ENCODE measurements at places on chromosomes 11 and 22.

GRCh38 chr11:82724026-82724425, 9.6 kb downstream of the FAM181B start:
- DNase-seq, result no peak

GRCh38 chr22:24482575-24482974, 12.6 kb upstream of the UPB1 start:
- DNase-seq, result no peak

DNA sequence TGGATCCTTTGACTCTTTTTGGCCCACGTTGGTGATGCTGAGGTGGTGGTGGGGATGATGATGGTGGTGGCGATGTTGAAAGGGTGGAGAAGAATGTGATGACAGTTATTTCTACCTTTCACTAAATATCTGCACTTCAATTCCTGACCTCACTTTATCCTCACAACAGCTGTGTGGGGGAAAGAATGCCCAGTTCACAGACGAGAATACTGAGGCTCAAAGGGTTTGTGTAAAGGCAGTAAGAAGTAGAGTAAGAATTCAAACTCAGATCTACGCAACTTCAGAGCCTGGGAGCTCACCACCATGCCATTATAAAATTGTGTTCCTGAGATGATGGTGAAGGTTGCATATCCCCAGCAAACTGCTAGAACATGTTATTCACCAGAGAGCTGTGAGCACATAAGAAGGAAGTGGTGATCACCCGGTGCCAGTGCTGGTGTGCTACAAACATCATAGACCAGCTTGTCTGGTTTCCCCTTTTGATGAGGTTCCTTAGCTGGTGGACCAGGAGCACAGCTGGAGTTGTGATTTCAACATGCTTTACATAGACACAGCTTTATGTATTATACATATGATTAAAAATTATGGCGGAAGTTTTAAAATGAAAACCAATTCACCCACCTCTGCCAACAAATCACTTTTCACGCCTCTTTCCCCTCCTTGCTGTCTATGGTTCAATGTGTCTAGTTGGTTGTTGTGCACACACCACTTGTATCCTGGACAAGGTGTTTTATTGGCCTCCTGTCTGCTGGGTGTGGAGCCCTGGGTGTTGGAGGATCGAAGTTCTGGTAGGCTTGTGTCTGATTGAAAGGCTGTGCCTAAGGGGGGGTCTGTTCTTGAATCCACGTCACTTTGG, 6.2 kb downstream of the ST14 start:
- no peak for DNase-seq

DNA sequence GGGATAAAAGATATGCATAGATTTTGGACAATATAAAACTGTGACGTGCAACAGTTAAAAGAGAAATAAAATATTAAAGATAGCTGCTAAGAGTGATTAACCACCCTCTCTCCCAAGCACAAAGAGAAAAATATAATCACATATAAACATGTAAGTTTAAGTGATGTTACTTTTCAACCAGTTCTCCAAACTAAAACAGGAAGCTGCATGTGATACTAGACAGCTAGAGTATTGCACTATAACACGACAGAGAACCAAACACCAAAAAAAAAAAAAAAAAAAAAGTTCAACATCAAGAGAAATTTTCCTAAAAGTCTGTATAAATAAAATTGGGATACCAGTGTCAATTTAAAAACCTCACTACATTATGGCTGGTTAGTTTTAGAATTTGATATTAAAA, 79.1 kb downstream of the PICALM start:
- DNase-seq, result no peak

GRCh38 chr22:31585161-31585859, 76.7 kb downstream of the PISD start:
- no peak for DNase-seq

- no peak for DNase-seq
Measured at GRCh38 chr11:17719028-17719937, at the start of gene MYOD1. MYOD1 (plus strand) TSS chr11:17719571; CDS start chr11:17719783, 212 bp downstream.

DNA sequence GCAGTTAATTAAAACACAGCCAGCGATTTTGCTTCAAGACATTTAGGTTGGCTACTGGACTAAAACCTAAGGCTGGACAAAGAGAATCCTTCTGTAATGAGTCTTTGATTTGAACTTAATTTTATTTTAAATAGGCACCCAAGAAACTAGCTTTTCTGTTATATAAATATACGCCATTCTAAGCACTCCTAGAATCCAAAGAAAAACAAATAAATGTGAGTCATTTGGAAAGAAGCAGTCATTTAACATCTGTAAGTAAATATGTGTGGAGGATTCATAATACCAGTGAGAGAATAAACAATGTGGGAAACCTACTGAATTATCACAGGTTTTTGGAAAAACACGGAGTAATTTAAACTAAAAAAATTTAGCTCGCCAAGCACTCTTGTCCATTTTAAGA, 1.2 kb upstream of the TECTA start:
- no peak for DNase-seq

GRCh38 chr22:23910496-23911190, 16.5 kb downstream of the MIF start:
- no peak for DNase-seq

DNA sequence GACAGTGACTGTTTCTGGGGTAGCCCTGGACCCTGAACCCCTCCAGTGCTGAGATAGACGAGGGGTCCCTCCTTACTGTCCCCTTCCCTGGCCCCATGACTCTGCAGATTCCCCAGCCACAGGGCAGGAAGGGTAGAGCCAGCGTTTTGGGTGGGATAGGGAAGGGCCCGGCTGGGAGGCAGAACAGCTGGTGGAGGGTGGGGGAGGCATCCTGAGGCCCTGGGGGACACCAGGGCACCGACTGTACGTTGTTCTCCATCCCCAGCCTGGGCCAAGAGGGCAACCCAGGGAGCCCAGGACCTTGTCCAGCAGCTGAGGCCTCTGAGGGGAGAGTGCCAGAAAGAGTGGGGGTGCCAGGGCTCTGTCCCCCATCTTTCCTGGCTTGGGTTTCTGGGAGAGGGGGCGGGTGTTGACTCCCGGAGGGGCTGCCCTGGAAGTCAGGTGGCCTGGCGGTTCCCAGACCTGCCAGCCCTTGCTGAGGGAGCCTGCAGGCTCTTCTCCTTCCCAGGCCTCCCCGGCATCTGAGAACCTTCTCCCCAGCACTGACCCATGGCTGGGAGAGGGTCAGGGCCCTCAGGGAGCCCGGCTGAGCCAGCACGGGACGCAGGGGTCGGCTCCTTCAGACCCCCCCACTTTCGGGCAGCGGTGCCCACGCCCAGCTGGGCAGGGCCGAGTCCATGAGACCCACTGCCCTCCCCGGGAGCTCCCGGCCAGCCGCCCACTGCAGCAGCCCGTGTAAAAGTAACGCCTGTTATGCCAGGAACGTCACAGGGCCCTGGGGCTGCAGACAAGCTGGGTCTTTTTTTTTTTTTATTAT, 30.3 kb downstream of the IGF2 start:
- DNase-seq, result no peak

DNA sequence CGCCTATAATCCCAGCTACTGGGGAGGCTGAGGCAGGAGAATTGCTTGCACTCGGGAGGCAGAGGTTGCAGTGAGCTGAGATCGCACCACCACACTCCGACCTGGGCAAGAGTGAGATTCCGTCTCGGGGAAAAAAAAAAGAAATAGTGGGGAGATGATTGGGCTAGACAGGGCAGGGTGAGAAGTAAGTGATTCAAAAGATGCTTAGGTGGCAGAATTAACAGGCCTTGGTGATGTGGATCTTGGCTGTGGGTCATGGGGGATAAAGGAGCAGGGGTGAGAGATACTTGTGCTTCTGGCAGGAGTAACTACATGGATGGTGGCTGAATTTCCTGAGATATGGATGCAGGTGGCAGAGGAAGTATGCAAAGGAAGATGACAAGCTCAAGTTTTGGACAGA, 13.1 kb upstream of the UCP3 start:
- no peak for DNase-seq

DNA sequence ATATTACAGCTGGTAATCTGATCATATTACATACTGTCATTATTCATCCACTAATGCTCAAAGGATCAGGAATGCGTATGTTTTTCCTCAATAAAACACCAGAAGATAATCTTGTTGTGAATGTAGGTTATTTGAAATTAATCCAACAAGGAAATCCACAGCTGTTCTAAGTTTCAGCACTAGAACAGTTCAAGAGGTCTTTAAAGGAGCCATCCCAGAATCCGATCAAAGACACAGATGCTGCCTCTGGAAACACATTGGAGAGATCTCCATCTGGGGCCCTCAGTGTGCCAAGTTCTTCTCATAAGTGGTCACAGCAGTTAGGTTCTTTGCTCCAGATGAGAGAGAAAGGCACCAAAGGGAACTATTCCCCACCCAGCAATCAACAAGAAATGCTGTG, 1955.1 kb upstream of the RAG2 start:
- DNase-seq, result no peak

DNA sequence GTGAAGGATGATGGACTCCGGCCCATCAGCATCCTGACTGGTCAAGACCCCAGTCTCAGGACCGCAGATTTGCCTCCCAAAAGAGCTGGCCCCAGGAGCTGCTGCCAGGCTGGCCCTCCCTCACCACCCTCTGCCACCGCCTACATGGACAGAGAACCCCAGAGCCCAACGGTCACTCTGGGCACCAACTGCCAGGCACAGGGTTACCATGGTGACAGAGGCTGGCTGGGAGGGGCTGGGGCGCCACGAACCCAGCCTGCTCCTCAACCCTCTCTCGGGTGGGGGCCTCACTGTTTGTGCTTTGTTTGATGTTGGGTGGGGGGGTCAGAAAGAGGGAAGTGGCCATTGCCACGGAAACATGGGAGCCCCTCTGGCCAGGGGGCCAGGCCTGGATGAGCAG, 55.8 kb downstream of the ELFN2 start:
- no peak for DNase-seq

GRCh38 chr11:36317992-36318391, 21.9 kb downstream of the PRR5L start:
- DNase-seq, result no peak

GRCh38 chr11:36300650-36301049, 4.6 kb downstream of the PRR5L start:
- DNase-seq, result peak; percentile 13

- no peak for DNase-seq
Measured at GRCh38 chr11:44926036-44926435, 24.6 kb downstream of the TP53I11 start.

DNA sequence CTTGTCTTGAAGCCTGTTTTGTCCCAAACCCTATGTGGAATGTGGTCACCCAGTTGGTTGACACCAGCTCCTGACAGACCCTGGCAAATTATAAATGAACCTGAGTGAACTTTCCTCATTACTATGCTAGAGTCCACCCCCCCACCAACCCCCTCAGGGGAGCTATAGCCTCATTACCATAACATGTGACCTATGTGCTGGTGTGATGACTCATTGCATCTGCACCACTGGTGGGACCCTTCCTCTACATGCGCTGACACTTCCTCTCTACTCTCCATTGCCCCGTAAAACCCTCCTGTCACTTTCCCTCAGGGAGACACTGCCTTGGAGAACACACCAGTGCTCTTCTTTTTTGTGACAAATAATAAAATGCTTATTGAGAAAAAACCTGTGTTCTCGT, 105.0 kb upstream of the SESN3 start:
- no peak for DNase-seq

- DNase-seq, result no peak
Measured at GRCh38 chr22:40247976-40248375, 70.3 kb downstream of the TNRC6B start.

GRCh38 chr11:31821235-31821764, 10.2 kb upstream of the PAX6 start:
- DNase-seq, result no peak

DNA sequence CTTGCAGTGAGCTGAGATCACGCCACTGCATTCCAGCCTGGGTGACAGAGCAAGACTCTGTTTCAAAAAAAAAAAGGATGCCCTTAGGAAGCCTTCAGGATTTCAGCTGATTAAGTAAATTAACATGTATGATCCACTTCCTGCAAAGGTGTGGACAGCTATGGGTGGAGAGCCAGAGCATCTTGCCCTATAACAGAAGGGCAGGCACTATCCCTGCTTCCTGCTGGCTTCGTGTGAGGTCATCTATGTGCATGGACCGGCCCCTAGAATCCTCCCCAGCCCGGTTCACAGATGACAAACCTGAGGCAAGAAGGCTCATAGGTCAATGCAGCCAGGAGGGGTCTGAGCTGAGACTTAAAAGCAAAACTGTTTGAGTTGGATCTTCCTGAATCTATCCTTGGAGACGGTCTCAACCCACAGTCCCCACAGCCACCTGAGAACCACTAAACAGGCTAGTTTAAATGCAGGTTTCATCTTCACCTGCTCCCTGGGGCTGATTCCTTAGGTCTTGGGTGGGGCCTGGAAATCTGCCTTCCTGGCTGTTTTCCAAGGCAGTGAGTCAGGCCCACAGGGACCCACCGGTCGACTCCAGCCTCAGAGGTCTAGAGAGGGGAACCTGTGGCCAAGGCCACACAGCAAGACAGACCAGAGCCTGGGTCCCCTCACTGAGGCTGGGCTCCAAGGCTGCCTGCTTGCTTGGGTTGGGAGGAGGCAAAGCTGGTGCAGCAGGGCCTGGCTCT, 55.2 kb upstream of the MPEG1 start:
- DNase-seq, result no peak
